Fibroblast of the aortic adventitia (primary cell): ENCODE measurements at places on chromosomes 4 and X. TPM values are rescaled to one million over a fixed set of nuclear protein-coding genes. Genes with fewer than 3 reads are reported as not detected.

The PDCL2 gene
- total RNA-seq = not detected in 2 replicates

The IGSF1 gene
- 0.09 and 0.16 TPM in 2 replicates for total RNA-seq

The SLIT2 gene
- 46.4 and 65.1 TPM in 2 replicates for total RNA-seq

The TGIF2LX gene
- total RNA-seq = not detected in 2 replicates

The BTC gene
- 0.81 TPM in 1 of 2 replicates, not detected in the other for total RNA-seq

The DCK gene
- total RNA-seq = 3.8 and 35.2 TPM in 2 replicates

The TTC29 gene
- total RNA-seq = 0.81 TPM in 1 of 2 replicates, not detected in the other

The XAGE2 gene
- not detected in 2 replicates for total RNA-seq

The RAB33B gene
- 12.2 and 16.1 TPM in 2 replicates for total RNA-seq

The GLOD5 gene
- not detected in 2 replicates for total RNA-seq

The UGT2A1 gene
- not detected in 2 replicates for total RNA-seq

The GLRA3 gene
- total RNA-seq = not detected in 2 replicates

The AMBN gene
- total RNA-seq = not detected in 2 replicates

The VEGFC gene
- 24.7 and 42.9 TPM in 2 replicates for total RNA-seq

The MAB21L2 gene
- 0.63 TPM in 1 of 2 replicates, not detected in the other for total RNA-seq

The CHIC1 gene
- 17.5 and 17.7 TPM in 2 replicates for total RNA-seq

The RAB41 gene
- not detected in 2 replicates for total RNA-seq

The PARM1 gene
- total RNA-seq = 0.63 and 1.5 TPM in 2 replicates

The SPRY1 gene
- total RNA-seq = 33.0 and 44.2 TPM in 2 replicates

The BGN gene
- 12.3 and 133 TPM in 2 replicates for total RNA-seq

The CXorf38 gene
- total RNA-seq = 2.8 and 10.0 TPM in 2 replicates

The FGG gene
- total RNA-seq = not detected in 2 replicates

The ADAM29 gene
- total RNA-seq = not detected in 2 replicates

The ARL9 gene
- 0.09 TPM in 1 of 2 replicates, not detected in the other for total RNA-seq

The GRIA3 gene
- 9.7 and 10.1 TPM in 2 replicates for total RNA-seq

The POU4F2 gene
- not detected in 2 replicates for total RNA-seq

The PHEX gene
- total RNA-seq = 5.6 and 6.7 TPM in 2 replicates

The DDX53 gene
- total RNA-seq = not detected in 2 replicates

The ZCCHC4 gene
- total RNA-seq = 15.0 and 35.1 TPM in 2 replicates

The CCDC110 gene
- 4.2 and 5.4 TPM in 2 replicates for total RNA-seq

The MAGEA9B gene
- total RNA-seq = not detected in 2 replicates

The DOK7 gene
- total RNA-seq = not detected in 2 replicates

The NPY2R gene
- total RNA-seq = 0.27 TPM in 1 of 2 replicates, not detected in the other
